ENCODE measurements at places on chromosomes 2 and 18.

- no peak for DNase-seq
These were observed 394.7 kb downstream of the FBXO15 start for GRCh38 chr18:73752965-73753364.

- DNase-seq: no peak
These were observed 55.2 kb downstream of the ZEB2 start for GRCh38 chr2:144464730-144465129.

GRCh38 chr2:232235716-232236115 is 142.8 kb upstream of the ALPP start:
- DNase-seq: no peak

DNA sequence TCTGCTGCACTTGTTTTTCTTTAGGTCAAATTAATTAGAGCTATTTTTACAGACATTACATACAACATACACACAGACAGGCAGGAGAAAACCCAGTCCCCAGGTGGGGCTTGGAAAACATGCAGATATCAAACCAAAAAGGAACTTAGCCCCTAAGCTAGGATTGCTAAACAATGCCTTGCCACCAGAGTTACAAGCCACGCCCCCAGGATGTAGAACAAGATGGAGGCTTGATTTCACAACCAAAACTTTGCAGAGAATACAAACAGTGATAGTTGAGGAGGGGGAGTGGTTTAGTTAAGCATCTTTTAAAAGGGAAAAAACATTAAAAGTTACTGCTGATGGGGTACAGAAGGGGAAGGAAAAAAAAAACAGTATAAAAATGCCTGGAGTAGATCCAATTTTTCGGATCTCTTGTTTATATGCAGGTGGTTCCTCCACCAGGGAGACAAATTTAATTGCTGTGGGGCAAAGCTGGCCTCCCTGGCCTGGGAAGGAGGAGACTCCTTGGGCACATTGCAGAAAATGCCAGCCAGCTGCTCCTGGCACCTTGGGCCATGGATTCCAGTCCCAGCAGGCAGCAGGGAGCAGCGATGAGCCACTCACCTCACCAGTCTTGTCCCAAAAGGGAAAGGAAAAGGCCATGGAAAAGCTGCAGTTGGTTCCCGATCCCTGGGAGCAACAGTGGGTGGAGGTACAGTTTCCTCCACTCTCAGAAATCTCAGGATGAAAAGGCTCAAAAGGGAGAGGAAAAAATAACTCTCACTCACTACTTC is 348.4 kb upstream of the REG3G start:
- no peak for DNase-seq

- no peak for DNase-seq
These were observed 670.4 kb downstream of the ADCYAP1 start for GRCh38 chr18:1575084-1575483.

DNA sequence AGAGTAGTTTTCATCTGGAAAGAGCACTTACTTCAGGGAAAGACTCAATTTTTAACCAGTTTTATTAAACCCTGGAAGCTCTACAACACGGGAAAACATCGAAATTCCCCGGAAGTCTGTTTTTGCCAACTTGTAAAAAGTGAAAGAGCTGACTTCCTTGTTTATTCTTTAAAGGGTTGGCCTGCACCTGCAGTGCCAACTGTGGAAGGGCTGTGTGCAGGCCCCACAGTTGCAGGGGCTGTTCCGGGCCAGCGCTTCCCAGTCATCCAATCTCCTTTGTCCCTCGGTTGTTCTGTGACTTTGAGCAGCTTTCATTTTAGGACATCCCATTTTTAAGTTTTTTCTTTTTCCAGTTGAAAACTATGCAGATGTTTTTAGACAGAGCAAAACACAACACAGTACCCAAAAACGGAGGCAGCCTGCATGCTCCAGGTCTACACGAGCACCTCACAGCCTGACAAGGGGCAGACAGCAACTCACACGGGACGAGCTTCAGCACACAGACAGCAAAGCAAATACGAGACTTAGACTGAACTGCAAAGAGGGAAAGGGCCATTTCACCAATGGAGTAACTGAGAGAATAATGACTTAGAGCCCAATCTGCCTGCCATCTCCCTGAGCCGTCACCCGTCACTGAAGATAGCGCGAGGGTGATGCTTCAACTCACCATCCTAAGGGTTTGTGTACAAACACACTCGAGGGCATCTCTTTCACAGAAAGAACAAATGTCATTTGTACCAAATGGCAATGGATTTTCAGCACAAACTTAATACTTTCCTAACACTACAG is 70.6 kb downstream of the EMILIN2 start:
- DNase-seq: no peak

DNA sequence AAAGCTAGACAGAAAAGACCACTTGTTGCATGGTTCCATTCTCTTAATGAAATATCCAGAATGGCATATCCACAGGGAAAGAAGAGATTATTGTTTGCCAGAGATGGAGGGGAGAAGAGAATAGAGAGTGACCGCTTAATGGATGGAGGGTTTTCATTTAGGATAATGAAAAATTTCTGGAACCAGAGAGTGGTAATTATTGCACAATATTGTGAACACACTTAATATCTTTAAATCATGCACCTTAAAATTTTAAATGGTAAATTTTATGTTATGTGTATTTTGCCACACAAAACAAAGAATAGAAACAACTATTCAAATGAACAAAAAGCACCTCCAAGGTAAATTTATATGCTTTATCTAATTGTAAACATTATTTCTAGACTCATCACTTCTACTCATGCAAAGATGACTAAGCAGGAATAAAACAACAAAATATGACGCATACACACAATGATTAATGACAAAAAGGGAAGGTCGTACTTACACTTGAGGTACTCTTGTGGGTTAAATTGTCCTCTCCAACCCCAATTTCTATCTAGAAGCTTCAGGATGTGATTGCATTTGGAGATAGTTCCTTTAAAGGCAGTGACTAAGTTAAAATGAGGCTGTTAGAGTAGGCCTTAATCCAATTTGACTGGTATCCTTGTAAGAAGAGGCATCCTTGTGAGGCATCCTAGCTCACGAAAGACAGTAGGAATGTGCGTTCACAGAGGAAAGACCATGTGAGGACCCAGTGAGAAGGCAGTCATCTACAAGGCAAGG is 18.7 kb upstream of the DHRS9 start:
- no peak for DNase-seq

GRCh38 chr2:236175548-236176150 is 7.5 kb upstream of the GBX2 start:
- DNase-seq: no peak

- DNase-seq: no peak
These were observed 128.2 kb upstream of the CXCR4 start for GRCh38 chr2:136246086-136246669.

DNA sequence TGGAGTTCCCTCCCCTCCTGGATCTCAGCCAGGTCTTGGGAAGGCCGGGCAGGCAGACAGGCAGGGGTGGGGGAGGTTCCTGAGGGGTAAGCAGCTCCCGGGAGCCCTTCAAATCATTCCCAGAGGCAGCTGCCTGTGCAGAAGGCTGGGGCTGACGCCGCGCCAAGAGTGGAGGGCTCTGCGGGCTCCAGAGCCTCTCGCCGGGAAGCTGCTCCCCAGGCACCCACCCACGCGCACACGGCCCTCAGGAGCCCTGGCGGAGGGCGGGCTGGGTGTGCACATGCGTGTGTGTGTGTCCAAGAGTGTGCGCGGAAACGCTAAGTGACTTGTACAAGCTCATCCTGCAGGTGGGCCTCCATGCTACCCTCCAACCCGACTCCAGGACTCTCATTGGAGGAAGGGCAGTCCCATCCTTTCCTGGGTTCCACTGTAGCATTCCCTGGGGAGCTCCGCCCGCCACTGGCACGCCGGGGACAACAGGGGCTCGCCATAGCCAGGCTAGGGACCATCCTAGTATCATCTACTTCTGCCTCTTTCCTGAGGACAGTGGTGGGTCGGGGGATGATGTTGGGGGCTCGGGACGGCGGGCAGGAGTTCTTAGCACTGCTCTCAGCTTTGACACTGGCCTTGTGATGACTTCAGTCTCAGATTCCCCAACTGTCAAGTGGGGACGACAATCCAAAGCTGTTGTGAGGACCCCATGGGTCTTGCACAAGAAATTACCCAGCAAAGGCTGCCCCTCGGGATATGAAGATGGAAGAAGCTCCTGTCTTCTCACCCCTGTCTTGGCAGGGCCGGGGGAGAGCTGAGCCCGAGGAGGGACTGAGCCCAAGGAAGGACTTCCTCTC is 50.3 kb downstream of the INHBB start:
- DNase-seq: no peak

- DNase-seq: no peak
These were observed 858 bp downstream of the KCNS3 start for GRCh38 chr2:17879137-17879912.

- no peak for DNase-seq
These were observed 287.0 kb downstream of the SLC8A1 start for GRCh38 chr2:40164736-40165508.

DNA sequence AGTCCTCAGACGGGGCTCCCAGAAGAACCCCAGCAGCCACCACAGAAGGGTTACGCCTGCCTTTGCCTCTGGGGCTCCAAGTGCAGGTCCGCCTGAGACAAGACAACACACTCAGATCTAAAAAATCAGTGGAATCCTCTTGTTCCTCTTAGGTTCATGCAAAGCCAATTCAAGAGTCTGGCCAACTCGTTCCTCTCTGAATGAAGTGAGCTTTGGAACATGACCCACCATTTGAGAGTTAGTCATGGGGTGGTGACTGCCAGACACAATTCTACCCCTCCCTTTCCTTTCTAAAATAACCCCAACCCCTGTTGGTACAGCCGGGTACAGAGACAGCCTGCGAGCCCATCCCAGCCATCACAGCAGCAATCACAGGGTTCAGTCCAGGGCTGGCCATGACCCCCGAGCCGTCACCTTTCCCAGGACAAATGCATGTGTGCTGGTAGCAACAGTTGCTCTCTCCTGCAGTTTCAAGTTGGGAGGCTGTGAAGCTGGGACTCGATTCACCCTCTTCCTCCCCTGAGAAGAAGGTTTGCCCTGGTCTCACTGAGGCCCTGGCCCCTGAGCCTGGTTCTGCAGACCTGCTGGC is 183.1 kb upstream of the SH3BP4 start:
- DNase-seq: no peak

GRCh38 chr18:57730146-57730545 is 73.0 kb downstream of the ATP8B1 start:
- no peak for DNase-seq

DNA sequence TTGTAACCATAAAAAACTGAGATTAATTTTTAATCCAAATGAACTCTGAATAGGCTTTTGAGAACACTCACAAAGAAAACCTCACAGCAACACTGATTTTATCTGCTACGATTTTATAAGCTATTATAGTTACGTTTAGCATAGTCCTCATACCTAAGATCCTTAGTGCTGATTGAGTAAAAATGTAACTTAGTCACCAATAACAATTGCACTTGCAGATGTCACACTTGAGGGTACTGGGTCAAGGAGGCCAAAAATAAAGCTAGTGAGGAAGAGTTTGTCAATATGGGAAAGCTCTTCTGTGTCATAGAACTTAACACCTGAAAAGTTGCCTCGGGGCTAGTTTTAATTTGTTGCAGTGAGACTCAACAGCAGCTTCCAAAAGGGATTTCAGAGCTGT is 706.5 kb upstream of the FAM98A start:
- no peak for DNase-seq

GRCh38 chr2:65917986-65918385 is 485.6 kb upstream of the SPRED2 start:
- DNase-seq: no peak

DNA sequence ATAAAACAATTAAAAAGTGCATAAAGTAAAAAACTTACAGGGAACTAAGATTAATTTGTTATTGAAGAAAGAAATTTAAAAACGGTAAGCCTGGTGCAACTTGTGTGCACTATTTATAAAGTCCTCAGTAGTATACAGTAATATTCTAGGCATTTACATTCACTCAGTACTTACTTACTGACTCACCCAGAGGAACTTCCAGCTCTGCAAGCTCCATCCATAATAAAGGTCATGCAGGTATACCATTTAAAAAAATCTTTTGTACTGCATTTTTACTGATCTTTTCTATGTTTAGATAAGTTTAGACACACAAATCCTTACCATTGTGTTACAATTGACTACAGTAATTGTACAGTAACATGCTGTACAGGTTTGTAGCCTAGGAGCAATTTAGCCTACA is 51.5 kb upstream of the NXPH2 start:
- DNase-seq: no peak

DNA sequence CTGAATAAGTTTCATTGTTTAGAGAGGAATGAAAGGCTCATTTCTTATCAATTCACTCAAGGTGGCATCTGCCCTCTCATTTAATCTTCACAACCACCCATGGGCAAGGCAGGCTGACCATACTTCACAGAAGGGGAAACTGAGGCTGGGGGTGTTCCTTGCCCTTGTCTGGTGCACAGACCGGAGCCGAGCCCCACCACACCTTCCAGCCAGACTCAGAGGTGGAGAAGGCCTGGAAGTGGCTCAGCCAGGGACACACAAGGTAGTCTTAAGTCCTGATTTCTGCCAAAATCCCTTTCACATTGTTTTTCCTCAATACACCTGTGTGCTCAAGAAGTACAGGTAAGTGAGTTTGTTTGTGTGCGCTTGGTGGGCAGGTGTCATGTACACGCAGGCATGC is 111.9 kb upstream of the TEX51 start:
- no peak for DNase-seq

GRCh38 chr2:148221166-148221565 is 200.3 kb downstream of the MBD5 start:
- DNase-seq: no peak

DNA sequence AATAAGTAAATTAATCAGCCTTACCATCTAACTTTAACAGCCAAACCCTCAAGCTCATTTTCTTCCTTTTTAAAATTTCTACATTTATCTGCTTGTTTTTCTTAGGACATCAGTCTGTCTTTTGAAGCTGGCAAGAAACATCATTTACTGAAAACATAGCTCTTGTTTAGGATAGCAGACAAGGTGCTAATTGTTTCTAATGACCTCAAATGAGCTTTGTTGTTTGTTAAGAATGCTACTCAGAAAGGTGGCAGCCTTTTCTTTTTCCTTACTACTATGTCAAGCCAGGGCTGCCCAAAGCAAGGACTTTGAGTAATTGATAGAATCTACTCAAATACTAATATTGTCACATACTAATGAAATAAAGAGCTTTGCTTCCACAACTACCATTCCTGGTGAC is 171.8 kb downstream of the LRP1B start:
- no peak for DNase-seq

GRCh38 chr2:218129458-218130135 is 3.8 kb downstream of the CXCR2 start:
- no peak for DNase-seq
